ENCODE measurements at places on chromosomes 2 and 18. TPM values are rescaled to one million over a fixed set of nuclear protein-coding genes. Genes with fewer than 3 reads are reported as not detected.
A peak's percentile ranks its signal among the peaks of the same experiment; 100 is the strongest.

DNA sequence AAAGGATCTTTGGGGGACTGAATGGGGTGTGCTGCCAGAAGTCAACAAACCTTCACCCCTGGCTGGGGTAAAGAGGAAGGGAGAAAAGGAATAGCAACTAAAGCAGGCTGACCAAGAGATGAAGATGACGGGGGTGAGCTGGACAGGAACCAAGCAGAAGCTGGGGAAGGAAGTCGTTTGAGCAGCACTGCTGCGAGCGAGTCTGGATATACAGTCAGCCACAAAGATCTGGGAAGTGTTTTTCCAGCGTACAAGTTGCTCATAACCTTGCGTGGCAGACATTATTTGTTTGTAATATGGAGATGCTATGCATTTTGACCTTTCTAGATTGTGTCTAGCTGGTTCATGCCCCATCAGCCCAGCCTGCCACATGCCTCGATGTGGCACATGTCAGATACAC, 71.2 kb downstream of the EIF2AK3 start:
- no peak overlapping the region for H3K27ac ChIP-seq
- peaks cover 22% of the 10 kb centered on the region for H3K36me3 ChIP-seq
- no peaks in the 10 kb centered on the region for H3K27me3 ChIP-seq
- no peak overlapping the region for H3K4me3 ChIP-seq
- H3K4me1 ChIP-seq: no peaks in the 10 kb centered on the region
- no peak for DNase-seq

DNA sequence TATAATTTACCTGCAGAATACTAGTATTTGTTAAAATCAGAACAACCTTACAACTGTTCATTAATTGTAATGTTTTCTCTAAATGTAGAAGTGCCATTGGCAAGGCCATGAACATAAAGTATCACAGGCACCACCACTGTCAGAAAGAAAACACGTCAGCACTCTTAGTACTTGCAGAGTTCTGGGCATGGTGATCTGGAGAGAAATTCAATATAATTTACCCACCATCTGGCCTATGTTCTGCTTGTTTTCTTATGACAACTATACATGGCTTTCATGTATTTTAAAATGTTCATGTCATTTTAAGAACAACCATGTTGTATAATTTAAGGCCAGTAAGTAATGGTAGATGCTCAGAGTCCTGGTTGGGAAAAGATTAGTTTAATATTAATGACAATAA, 114.2 kb upstream of the SULT1C3 start:
- no peak overlapping the region for H3K4me3 ChIP-seq
- H3K27me3 ChIP-seq: peaks cover 30% of the 10 kb centered on the region
- H3K36me3 ChIP-seq: no peaks in the 10 kb centered on the region
- DNase-seq: no peak
- no peak overlapping the region for H3K27ac ChIP-seq
- no peaks in the 10 kb centered on the region for H3K4me1 ChIP-seq

PRSS56 gene
- not detected for total RNA-seq

DNA sequence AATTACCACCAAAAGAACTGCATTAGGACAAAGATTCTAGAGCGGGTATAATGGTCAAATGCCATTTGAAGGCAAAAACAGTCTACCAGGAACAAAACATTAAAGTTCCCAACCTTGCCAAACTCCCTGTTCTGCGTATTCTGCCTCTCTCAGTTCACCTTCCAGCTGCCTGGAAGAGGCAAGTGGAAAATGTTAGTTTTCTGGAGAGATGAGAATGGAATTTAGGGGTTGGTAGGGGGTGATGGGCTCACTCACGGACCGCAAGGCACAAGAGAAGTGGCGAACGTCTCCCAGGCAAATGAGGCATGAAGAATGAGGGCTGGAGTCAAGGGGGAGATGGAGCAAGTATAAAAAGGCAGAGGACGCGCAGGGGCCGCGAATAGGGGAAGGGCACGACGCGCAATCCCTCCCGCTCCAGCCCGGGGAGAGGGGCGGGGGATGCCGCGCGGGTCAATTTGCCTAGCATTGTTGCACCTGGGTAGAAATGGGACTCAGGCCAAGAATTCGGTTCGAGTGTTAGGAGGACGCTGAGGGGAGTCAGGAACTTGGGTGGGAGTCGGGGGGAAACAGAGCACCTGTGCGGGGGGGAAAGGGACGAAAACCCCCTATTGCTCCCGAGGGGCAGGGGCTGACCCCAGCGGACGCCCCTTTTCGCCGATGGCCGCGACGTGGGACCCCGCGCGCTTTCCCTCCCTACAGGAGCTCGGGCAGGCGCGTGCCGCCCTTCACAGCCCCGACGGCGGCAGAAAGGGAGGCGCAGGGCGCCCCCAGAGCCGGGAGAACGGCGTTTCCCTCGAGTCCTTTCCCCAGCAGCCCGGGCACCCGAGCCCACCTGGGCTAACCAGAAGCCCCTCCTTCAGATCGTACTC, 573 bp downstream of the PAIP2B start:
- no peaks in the 10 kb centered on the region for H3K36me3 ChIP-seq
- peak; percentile 85 for DNase-seq
- peak overlapping the region; percentile 69 for H3K27ac ChIP-seq
- H3K4me1 ChIP-seq: peaks cover 13% of the 10 kb centered on the region

APCDD1 gene
- total RNA-seq: 41.3 TPM

CPO gene
- total RNA-seq: not detected

All from chondrocyte (in vitro differentiated cells).